ENCODE measurements at places on chromosomes 2 and 18. TPM values are rescaled to one million over a fixed set of nuclear protein-coding genes. Genes with fewer than 3 reads are reported as not detected.

Gene NT5C1B
- total RNA-seq: not detected

Gene RGPD3
- total RNA-seq: 0.71 TPM

Gene PKDCC
- total RNA-seq: 107 TPM

Gene SALL3
- 0.28 TPM for total RNA-seq

Gene GPR39
- total RNA-seq: 15.3 TPM

Gene ECEL1
- 0.09 TPM for total RNA-seq

Gene LYG2
- not detected for total RNA-seq

Gene C2orf72
- 1.3 TPM for total RNA-seq

Gene B3GNT7
- total RNA-seq: 73.7 TPM

Gene SLC19A3
- 56.5 TPM for total RNA-seq

Gene GAL3ST2
- total RNA-seq: 0.40 TPM

Gene LMAN2L
- total RNA-seq: 36.3 TPM

- no peaks in the 10 kb centered on the region for H3K27me3 ChIP-seq
- peak; percentile 60 for DNase-seq
- H3K27ac ChIP-seq: no peak overlapping the region
- peaks cover 9% of the 10 kb centered on the region for H3K4me1 ChIP-seq
Measured at GRCh38 chr2:15984368-15985255, 44.3 kb downstream of the MYCN start.

DNA sequence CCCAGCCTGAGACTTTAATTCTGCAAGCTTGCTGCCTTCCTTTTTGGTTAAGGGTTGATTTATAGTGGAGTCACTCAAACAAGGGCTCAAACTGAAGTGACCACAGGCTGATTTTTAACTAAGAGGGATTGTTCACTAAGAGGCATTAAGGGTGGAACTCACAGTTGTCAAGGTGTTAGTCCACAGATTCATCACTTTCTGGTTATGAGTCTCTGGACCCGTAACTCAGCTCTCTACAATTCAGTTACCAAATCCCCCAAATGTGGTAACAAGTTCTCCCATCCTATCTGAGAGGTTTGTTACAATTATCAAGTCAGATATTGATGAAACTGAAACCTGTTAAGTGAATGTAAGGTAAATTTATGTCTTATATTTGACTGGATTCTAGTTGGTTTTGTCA, 185.9 kb upstream of the KLHL14 start:
- no peak overlapping the region for H3K27ac ChIP-seq
- peaks cover 6% of the 10 kb centered on the region for H3K4me1 ChIP-seq
- H3K4me3 ChIP-seq: no peak overlapping the region
- no peaks in the 10 kb centered on the region for H3K27me3 ChIP-seq
- DNase-seq: no peak
- H3K36me3 ChIP-seq: no peaks in the 10 kb centered on the region

- no peak for DNase-seq
- H3K4me3 ChIP-seq: no peak overlapping the region
- no peaks in the 10 kb centered on the region for H3K27me3 ChIP-seq
Measured at GRCh38 chr2:234137400-234138014, 87.0 kb downstream of the SPP2 start.

DNA sequence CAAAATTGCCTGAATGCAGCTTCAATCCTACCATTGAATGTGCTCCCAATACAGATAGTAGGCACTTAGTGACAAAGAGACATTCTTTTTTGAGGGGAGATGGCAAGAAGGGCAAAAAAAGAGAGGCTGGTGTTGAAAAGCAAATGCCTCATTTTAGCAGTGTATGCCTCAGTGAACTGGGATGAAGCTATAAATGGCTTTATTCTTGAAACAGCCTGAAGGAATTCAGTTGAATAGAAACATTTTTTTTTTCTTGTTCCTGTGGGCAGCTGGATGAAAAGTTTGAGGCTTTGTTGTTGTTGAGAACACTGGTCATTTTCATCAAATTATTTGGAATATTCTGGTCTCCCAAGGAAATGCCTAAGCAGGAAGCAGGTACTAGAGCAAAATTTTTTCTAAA, 228.9 kb downstream of the RNF144A start:
- H3K4me1 ChIP-seq: no peaks in the 10 kb centered on the region
- no peaks in the 10 kb centered on the region for H3K27me3 ChIP-seq
- no peak for DNase-seq
- no peaks in the 10 kb centered on the region for H3K36me3 ChIP-seq
- H3K4me3 ChIP-seq: no peak overlapping the region
- H3K27ac ChIP-seq: no peak overlapping the region

- H3K36me3 ChIP-seq: no peaks in the 10 kb centered on the region
- no peak for DNase-seq
- H3K4me1 ChIP-seq: no peaks in the 10 kb centered on the region
- H3K4me3 ChIP-seq: no peak overlapping the region
- H3K27me3 ChIP-seq: no peaks in the 10 kb centered on the region
- H3K27ac ChIP-seq: no peak overlapping the region
Measured at GRCh38 chr2:190459881-190460280, 51.7 kb downstream of the MFSD6 start.

DNA sequence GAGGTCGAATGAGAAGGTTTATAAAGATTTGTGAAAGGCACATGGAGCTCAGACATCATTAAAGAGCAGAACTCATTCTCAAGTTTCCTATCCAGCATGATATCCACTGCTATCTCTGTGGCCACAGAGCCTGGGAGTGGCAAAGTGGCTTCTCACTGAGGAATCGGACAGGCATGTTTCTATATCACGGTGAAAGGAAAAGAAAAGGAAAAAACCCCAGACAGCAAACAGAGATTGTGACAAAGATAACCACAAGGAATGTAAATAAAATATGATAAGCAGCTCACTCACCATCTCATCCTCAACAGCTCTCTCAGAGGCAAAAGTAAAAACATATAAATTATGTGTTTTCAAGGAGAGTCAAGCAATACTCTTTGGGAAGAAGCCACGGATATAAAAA, 2.5 kb downstream of the PID1 start:
- no peak overlapping the region for H3K27ac ChIP-seq
- H3K27me3 ChIP-seq: no peaks in the 10 kb centered on the region
- H3K4me3 ChIP-seq: no peak overlapping the region
- no peak for DNase-seq
- peaks cover 31% of the 10 kb centered on the region for H3K4me1 ChIP-seq
- no peaks in the 10 kb centered on the region for H3K36me3 ChIP-seq

DNA sequence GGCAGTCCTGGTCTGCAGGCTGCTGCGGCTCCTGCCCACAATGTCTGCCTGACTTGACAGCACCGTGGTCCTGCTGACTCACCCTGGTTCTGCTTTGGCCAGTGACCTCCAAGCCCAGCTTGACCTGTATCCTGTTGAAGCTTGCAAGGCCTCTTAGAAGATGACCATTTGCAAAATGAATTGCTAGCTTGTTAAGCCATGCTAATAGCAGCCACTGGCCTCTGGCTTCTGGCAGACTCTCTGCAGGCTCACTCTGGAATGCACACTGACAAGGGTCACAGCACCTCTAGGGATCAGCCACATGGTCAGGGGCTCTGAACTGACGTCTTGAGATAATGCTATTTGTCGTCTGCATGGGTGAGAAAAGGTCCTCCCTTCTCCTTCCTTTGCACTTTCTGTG, 25.9 kb downstream of the CNGA3 start:
- no peaks in the 10 kb centered on the region for H3K27me3 ChIP-seq
- no peak overlapping the region for H3K4me3 ChIP-seq
- H3K36me3 ChIP-seq: no peaks in the 10 kb centered on the region
- no peak for DNase-seq
- H3K4me1 ChIP-seq: no peaks in the 10 kb centered on the region

- no peak overlapping the region for H3K4me3 ChIP-seq
- H3K4me1 ChIP-seq: no peaks in the 10 kb centered on the region
- no peak overlapping the region for H3K27ac ChIP-seq
Measured at GRCh38 chr2:31430439-31431165, 16.1 kb upstream of the XDH start.

DNA sequence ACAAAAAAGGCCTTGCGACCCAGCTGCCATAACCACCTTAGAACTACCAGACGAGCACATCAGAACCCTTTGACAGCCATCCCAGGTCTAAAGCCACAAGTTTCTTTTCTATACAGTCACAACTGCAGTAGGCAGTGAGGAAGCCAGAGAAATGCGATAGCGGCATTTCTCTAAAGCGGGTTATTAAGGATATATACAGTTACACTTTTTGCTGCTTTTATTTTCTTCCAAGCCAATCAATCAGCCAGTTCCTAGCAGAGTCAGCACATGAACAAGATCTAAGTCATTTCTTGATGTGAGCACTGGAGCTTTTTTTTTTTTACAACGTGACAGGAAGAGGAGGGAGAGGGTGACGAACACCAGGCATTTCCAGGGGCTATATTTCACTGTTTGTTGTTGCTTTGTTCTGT, 48.8 kb downstream of the FEZ2 start:
- no peak for DNase-seq
- peak overlapping the region; percentile 82 for H3K27ac ChIP-seq
- H3K4me1 ChIP-seq: no peaks in the 10 kb centered on the region

DNA sequence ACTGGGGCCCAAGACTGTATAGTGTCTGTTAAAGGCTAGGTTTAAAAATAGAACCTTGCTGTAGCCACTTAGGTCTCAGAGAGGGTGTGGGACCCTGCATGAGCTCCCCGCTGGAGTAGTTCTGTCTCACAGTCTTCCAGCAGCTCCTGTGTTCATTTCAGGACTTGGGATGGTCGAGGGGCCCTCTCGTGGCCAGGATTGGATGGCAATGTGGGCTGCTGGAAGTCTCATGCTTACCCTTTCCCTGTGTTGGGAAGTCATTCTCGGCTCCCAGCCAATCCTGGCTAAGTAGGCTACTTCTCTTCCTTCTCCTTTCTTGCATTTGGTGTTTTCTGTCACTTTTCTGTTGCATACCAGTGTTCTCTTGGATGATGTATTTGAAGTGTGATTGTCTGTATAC, 284.0 kb upstream of the GCFC2 start:
- no peak for DNase-seq
- H3K27me3 ChIP-seq: no peaks in the 10 kb centered on the region
- no peak overlapping the region for H3K27ac ChIP-seq
- no peak overlapping the region for H3K4me3 ChIP-seq

DNA sequence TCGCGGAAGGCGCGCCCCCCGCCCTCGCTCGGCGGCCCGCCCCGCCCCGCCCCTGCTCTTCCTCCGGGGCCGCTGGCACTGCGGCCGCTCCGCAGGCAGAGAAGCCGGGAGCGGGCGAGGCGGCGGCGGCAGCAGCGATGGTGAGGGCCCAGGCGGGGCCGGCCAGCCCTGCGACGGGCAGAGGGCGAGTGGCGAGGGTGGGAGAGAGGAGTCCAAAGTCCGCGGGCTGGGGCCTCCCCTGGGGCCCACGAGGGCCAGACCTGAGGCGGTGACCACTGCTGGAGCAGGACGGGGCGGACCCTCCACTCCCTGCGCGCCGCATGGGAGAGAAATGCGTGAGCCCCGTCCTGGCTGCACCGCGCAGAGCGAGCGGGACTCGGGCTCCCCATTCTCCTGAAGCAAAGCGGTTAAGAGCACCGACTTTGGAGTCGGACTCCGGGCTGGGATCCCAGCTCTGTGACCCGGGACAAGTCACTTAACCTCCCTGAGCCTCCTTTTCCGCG, at the start of gene VAMP5:
Gene VAMP5 (plus strand): TSS at position 78 of the 503 bp plus-strand sequence. CDS start 60 bp downstream, at position 138.
- peaks cover 46% of the 10 kb centered on the region for H3K4me1 ChIP-seq
- H3K36me3 ChIP-seq: peaks cover 7% of the 10 kb centered on the region
- H3K4me3 ChIP-seq: peak within 1 kb of the TSS; percentile 56
- DNase-seq: peak; percentile 56
- H3K27ac ChIP-seq: peak within 1 kb of the TSS; percentile 95

DNA sequence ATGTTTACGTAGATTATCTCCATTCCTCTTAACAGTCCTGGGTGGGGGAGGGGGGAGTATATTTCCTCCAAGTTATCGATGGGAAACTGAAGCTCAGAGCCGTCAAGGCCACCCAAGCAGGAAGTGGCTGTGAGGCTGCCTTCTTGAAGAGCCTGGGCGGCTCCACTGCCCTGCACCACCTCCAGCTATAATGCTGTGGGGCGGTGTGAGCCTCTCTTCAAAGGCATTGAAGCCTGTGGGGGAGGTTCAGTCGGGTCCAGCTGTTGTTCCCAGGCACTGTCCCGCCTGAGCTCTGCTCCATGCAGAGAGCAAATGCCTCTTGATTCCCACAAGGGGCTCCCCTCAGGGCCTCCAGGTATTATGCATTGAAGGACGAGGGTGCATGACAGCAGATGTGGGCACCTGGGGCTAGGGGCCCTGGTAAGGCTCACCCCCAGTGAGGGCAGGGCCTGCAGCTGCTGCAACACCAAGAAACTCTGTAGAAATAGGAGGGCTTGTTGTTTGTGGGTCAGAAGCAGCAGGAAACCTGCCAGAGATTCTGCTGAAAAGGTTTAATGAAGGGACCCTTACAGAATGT, 29.5 kb upstream of the LAPTM4A start:
- H3K36me3 ChIP-seq: no peaks in the 10 kb centered on the region
- H3K27ac ChIP-seq: no peak overlapping the region
- no peaks in the 10 kb centered on the region for H3K27me3 ChIP-seq
- H3K4me1 ChIP-seq: peaks cover 8% of the 10 kb centered on the region
- DNase-seq: peak; percentile 60
- H3K4me3 ChIP-seq: no peak overlapping the region

DNA sequence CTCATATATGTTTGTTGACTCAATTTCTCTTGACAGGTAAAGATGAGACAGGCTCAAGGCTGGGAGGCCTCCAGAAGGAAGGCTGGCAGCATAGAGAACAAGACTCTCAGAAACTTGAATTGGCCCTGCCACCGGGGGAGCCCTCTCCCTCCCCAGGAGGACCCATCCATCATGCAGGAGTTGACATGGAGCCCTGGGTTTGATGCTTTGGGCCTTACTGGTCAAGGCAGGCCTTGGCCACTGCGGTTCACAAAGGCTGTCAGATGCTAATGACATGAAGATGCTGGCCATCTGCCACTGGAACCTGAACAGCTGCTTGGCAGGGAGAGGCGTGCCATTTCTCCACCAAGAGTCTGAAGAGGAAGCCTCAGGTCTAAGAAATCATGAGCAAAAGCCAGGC, 193.6 kb downstream of the MTCL1 start:
- no peak overlapping the region for H3K4me3 ChIP-seq
- H3K36me3 ChIP-seq: no peaks in the 10 kb centered on the region
- peaks cover 2% of the 10 kb centered on the region for H3K27me3 ChIP-seq
- H3K27ac ChIP-seq: no peak overlapping the region

GRCh38 chr2:182649316-182649715, 66.7 kb upstream of the DNAJC10 start:
- no peak overlapping the region for H3K27ac ChIP-seq
- no peaks in the 10 kb centered on the region for H3K27me3 ChIP-seq
- DNase-seq: peak; percentile 21
- H3K4me3 ChIP-seq: no peak overlapping the region
- no peaks in the 10 kb centered on the region for H3K36me3 ChIP-seq

DNA sequence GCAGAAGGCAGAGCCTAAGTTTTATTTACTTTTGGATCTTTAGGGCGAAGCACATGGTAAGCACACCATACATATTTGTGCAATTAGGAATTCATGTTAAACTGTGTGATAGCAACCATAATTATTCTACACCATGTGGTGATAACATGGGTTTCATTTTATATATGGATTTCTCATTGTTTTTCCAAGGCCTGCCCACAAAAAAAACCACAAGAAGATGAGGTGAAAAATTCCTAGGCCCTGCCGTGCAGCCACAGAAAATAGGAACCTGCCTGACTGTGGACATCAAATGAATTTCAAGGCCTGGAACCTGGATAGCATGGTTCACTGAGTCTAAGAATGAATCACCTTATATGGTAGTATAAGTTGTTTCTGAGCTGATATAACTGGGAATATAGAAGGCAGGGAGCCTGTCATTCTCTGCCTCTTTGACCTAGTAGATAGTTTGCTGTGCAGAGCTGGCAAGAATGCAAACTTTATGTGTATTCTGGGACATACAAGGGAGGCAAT, 22.4 kb upstream of the SSB start:
- H3K4me1 ChIP-seq: no peaks in the 10 kb centered on the region
- no peaks in the 10 kb centered on the region for H3K27me3 ChIP-seq
- no peaks in the 10 kb centered on the region for H3K36me3 ChIP-seq
- no peak for DNase-seq
- no peak overlapping the region for H3K27ac ChIP-seq

- H3K27me3 ChIP-seq: no peaks in the 10 kb centered on the region
- no peak for DNase-seq
- H3K4me1 ChIP-seq: peaks cover 52% of the 10 kb centered on the region
- H3K27ac ChIP-seq: no peak overlapping the region
- H3K36me3 ChIP-seq: no peaks in the 10 kb centered on the region
Measured at GRCh38 chr2:120817956-120818325, 82.3 kb downstream of the GLI2 start.
